ENCODE measurements at places on chromosomes 3 and 15.

DNA sequence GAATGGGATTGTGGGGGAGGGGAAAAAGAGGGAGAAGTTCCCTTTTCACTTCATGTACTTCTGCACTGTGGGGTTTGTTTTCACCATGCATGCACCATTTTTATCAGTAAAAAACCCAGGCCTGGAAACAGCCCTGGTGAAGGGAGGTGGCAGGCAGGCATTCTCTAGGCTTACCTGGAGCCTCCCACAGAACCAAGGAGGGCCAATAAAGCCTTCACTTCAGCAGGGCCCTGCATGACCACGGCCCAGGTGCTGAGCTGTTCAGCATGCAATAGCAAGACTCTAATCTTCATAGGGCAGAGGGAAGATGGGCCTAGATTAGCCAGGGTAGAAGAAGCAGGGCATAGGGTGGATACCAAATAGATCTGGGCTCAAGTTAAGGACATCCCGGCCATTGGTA, 49.6 kb downstream of the SCN5A start:
- DNase-seq = no peak

DNA sequence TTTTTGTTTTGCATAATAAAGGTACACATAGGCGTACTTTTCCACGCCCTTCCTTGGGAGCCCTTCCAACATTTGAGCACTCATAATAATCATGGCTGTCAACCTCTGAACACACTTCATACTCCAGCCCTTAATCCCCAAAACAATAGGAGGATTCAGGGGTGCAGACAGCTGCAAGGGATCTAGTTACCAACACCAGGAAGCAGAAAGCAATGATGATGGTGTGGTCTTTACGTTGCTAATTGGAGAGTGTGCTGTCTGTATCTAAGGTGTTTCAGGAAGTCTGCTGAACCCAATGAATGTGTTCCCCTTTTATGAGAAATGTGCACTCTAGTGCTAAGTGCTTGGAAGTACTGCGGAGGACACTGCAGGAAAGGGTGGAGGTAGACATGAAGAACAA, 60.3 kb upstream of the PDZRN3 start:
- DNase-seq = no peak

DNA sequence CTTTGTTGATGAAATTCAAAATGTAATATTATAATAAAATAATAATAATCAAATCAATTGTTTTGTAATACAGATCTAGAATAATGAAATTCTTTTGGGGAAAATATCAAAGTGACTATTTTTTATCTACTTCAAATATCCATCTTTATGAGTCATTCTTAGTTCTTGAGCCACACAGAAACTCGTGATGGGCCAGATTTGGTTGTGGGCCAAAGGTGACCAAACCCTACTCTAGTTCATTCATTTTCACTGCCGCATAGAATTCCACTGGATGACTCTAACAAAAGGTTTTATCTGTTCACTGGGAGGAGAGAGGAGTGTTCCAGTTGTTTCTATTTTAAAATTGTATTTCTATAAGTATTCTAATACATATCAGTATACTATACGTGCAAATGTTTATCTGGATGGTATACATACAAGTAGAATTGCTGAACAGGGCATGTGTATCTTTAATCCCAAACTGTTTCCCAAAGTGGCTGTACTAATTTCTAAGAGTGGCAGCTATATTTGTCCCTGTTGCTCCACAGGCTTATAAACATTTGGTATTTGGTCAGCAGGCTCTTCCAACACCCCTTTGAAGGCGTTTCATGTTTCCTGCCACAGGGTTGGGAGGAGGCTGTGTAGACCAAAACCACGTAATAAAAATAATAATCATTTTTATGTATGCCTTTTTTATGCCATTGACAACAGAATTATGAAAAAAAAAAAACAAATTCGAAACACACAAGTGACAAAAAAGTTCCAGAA, 7.3 kb upstream of the RTP3 start:
- DNase-seq = peak; percentile 41

GRCh38 chr3:15479400-15480224, 41.9 kb downstream of the COLQ start:
- no peak for DNase-seq

DNA sequence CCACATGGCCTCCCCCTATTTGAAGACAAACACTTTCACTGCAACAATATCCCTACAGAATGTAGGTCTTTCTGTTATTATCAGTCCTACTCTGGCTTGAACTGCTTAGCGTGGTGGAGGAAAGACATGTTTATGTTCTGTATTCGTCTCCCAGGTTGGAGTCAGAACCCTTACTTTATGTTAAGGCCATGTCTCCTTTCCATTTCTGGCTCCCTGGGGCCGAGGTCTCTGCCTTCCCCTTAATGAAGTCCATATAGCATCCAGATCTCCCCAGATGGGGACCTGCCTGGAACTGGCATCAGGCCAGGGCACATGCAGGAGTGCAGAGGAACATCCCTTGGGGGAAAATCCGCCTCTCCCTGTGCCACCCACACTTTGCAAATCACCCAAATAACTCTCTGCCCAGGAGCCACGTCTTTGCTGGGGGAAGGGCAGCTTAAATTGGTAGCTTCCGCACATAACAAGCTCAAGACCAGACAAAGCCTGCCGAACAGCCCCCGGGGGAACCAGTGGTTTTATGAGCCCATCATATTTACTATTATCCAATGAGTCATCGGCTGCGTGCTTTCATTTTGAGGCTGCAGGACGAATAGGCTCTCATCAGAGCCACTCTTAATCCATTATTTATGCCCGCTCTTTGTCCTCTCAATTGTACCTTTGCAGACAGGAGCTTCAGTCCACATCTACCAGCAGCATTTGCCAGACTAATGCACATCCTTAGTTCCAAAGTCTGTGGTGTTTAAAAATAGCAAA, 237.0 kb downstream of the UACA start:
- peak; percentile 90 for DNase-seq

DNA sequence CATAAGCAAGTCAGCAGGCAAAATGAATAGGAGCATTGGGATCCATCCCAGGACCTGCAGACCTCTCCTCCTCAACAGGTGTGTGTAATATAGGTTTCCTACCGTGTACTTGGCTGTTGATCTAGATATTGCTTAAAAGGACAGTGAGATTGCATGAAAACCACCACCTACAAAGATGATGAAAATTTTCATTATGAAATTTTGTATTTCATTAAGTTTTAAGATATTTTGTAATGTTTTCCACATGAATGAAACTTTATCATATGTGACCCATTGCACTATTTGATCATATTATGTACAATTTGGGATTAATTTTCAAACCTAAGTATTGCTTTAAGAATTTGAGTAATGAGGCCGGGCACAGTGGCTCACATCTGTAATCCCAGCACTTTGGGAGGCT, 94.3 kb upstream of the TRPM1 start:
- no peak for DNase-seq

DNA sequence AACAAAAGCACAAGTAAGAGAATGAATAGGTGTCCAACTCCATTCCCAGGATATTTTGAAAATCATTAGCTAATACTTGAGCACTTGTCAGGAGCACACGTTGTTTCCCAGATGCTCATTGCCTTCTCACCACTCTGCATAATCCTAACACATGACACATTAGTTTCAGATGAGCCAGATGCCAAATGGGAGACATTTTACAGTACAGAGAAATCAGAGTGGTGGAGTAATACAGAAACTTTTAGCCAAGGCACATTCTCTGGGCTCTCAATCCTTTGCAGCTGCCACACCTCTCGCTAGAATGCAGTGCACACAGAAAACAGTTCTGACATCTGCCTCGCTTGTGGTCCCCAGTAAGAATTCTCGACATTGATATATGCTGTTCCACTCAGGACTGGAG, 76.6 kb downstream of the P3H2 start:
- DNase-seq = peak; percentile 82

DNA sequence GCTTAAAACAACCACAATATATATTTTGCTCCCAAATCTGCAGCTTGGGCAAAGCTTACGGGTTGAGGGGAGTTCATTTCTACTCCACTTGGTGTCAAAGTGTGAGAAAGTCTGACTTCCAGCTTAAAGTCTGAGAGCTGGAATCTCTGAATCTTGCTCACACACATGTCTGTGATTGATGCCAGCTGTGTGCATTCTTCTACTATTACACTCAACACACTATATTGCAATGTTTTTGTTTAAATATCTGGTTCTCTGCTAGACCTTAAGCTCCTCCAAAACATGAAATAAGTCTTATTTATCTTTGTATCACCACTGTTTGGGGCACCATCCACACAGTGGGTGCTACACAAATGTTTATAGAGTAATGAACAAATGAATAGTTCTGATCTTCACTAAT, 36.7 kb upstream of the SECISBP2L start:
- peak; percentile 92 for DNase-seq

GRCh38 chr3:47464588-47464987, 11.2 kb downstream of the SCAP start:
- DNase-seq = no peak

GRCh38 chr3:153314038-153314437, 152.0 kb downstream of the RAP2B start:
- DNase-seq = no peak

GRCh38 chr3:25665315-25666280, 891 bp upstream of the TOP2B start:
- peak; percentile 71 for DNase-seq

- DNase-seq = no peak
These were observed 30.1 kb upstream of the SPTSSB start for GRCh38 chr3:161401389-161401788.

GRCh38 chr15:36947035-36947719, 153.2 kb downstream of the MEIS2 start:
- DNase-seq = no peak

DNA sequence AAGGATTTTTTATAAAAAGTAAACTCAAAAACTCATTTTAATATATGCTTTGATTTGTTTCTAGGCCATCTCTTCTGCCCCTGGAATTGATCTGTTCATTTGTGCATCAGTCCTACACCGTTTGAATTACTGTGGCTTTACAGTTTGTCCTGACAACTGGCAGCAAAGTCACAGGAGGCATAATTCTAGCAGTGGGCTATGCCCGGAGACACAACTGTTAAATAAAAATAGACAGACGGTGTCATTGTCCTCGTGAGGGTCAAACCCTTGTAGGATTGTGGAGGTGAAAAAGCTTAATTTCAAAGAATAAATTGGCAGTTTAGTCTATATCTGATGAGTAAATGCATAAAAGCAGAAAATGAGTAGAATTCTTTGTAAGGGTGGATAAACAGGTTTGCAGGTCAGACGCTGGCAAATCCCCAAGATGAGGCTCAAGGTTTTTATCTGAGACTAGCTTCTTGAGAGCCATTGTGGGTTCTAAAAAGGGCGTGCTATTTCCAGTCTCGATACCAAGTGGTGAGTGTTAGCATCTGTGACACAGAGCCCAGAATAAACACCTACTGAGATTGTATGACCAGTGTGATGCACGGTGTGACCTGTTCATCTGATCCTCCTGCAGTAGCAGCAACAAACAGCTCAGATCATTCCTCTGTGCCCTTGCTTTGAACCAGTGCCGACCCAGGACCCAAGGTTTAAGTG, 51.5 kb upstream of the SLCO3A1 start:
- DNase-seq = no peak

- peak; percentile 81 for DNase-seq
These were observed 82.6 kb downstream of the RPLP1 start for GRCh38 chr15:69535101-69535638.

GRCh38 chr3:55963601-55964000, 476.5 kb upstream of the WNT5A start:
- no peak for DNase-seq

GRCh38 chr15:80208758-80209734, 43.0 kb downstream of the CTXND1 start:
- no peak for DNase-seq

GRCh38 chr3:32595323-32595722, 24.7 kb upstream of the DYNC1LI1 start:
- DNase-seq = no peak

GRCh38 chr3:120681506-120682038, 467 bp downstream of the HGD start:
- DNase-seq = no peak

GRCh38 chr3:111246967-111247760, 175.5 kb downstream of the NECTIN3 start:
- DNase-seq = peak; percentile 90

DNA sequence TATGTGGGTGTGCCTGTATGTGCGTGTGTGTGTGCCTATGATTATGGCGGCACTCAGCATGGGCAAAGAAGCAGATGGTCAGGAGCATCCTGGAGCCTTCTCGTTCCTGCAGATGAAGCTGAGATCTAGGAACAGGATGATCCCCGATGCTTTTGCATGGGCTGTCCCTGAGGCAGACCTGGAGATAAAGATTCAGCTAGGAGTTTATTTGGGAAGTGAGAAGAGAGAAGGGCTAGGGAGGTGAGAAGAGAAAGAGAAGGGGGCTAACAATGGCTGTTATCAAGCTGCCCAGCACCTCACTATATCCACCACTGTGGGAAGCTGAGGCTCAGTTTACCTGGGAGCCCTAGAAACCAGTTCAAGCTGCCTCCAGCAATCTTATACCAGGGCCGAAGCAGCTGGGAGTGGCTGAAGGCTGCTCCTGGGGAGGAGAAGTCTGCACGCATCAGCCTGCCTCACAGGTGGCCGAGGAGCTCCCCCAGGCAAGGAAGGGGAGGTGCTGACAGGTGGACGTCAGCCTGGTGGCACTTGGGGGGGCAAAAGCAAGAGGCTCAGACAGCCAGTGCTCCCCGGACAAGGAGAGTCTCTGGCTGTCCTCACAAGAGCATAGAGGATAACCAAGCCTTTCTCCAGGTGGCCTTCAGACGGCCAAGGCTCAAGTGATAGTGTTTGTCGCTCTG, 94.0 kb upstream of the IQSEC1 start:
- no peak for DNase-seq

- peak; percentile 77 for DNase-seq
These were observed 36.8 kb upstream of the KLHL25 start for GRCh38 chr15:85831415-85832113.

GRCh38 chr3:72591522-72592421, 256.5 kb downstream of the SHQ1 start:
- DNase-seq = peak; percentile 95

DNA sequence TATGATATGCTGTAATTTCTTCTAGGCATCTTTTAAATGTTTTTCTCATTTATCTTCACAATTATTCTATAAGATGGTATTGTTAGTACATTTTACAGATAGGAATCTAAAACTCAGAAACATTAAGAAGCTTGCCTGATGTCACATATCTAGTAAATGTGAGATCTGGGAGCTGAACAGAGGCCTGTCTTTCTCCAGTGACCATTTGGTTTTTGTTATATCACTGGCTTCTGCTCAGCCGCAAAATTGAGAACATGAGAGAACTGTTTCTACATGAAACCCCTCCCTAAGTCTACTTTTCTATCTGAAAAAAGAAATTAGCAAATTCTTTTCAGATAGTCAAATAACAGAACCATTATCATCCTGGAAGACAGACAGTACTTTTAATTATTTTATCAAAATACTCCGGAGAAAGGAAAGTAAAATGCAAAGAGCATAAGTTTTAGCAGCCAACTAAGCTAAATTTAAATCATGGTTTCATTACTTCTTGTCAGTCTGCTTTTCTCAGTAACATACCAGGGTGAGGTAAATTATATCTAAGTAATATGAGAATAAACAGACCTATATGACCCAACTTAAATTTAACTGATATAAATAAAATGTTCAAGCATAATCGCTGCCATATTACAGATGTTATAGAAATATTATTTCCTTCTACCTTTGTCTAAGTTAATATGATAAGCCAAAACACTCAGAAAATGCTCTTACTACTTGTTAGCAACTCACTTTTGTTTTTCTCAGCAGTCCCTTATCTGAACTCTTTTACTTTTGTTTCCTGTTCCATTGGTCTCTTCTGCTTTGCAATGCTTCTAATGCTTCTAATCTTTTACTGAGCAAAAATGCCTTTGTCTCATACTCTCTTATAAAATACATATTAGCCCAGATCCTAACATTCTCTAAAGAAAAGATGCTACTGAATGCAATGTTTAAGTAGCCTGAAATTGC, 68.0 kb upstream of the MBNL1 start:
- DNase-seq = no peak

- DNase-seq = peak; percentile 89
These were observed 8.6 kb downstream of the PKM start for GRCh38 chr15:72222393-72222792.
